ENCODE measurements at places on chromosomes 12 and 14.
A peak's percentile ranks its signal among the peaks of the same experiment; 100 is the strongest.

DNA sequence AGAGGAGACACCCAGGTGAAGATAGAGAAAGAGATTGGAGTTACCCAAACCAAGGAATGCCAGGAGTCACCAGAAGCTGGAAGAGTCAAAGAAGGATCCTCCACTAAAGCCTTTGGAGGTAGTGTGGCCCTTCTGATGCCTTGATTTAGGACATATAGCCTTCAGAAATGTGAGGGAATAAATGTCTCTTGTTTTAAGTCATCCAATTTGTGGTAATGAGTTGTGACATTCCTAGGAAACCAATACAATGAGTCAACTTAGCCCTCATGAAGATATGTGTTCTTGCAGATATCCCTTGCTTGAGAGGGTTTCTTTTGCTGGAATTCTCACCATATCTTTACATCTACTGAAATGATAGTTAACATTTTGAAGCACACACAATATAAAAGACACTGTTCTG lies 58.8 kb downstream of the CCER1 start:
- no peak for DNase-seq

- DNase-seq: no peak
Observed at GRCh38 chr14:33948869-33949408, 1.9 kb downstream of the EGLN3 start.

- no peak for DNase-seq
Observed at GRCh38 chr14:100374876-100375265, 51.7 kb downstream of the SLC25A47 start.

DNA sequence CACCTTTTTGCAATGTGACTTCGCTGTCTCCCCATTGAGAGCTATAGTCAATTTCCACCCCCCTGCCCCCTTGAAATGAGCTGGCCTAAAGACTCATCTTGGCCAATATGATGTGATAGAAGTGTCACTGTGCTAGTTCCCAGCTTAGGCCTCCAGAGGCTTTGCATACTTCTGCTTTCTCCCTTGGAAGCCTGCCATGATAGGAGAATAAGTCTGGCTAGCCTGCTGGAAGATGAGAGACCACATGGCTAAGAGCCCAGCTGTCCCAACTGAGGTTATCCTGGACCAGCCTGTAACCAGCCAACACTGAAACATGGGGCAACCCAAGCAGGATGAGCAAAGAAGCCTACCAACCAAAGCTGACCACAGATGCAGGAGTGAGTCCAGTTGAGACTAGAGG lies 196.9 kb downstream of the GRIN2B start:
- no peak for DNase-seq

- no peak for DNase-seq
Observed at GRCh38 chr12:111766608-111767361, at the start of gene ALDH2. ALDH2 (plus strand) TSS chr12:111766933; CDS start chr12:111766983, 50 bp downstream.

DNA sequence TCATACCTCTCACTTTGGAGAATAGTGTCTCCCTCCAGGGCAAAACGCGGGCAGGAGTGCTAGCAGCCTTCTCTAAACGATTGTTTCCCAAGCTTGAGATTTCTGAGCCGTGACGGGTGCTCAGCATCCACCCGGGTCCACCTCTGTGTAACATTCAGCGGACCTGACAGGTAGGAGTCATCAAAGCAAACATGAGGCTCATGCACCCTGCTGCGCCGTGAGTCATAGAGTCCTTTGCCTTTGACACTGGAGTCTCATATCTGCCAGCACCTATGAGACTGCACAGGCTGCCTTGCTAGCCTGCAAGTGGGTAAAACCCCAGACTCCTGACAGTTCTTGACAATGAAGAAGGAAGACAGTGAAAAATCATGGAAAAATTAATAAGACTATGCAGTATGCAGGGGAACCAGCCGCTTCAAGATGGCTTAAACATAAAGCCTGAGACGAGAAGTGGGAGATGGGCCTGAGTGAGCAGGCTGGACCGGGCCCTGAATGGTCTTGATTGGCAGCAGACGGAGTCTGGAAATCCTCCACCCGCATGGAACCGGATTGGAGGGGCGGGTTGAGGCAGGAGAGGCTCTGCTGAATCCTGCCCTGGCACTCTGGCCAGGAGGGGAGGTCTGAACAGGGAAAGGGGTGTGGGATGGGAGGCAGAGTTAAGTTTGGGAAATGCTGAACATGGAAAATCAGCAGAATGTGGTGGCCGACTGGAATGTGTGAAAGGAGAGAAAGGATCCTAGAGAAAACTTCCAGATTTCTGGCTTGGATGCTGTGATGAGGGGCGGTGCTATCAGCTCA lies 54.2 kb downstream of the LGMN start:
- no peak for DNase-seq

- no peak for DNase-seq
Observed at GRCh38 chr14:63727231-63727735, 582 bp downstream of the SGPP1 start.

DNA sequence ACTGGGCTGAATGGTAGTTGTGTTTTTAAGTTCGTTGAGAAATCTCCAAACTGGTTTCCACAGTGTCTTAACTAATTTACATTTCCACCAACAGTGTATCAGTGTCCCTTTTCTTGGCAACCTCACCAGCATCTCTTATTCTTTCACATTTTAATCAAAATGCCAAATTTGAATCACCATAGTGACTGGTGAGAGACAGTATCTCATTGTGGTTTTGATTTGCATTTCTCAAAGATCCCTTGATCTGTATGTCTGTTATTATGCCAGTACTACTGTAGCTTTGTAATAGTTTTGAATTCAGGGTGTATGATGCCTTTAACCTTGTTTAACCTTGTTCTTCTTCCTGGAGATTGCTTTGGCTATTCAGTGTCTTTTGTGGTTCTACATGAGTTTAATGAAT lies 2.2 kb upstream of the EIF2S3B start:
- DNase-seq: no peak

DNA sequence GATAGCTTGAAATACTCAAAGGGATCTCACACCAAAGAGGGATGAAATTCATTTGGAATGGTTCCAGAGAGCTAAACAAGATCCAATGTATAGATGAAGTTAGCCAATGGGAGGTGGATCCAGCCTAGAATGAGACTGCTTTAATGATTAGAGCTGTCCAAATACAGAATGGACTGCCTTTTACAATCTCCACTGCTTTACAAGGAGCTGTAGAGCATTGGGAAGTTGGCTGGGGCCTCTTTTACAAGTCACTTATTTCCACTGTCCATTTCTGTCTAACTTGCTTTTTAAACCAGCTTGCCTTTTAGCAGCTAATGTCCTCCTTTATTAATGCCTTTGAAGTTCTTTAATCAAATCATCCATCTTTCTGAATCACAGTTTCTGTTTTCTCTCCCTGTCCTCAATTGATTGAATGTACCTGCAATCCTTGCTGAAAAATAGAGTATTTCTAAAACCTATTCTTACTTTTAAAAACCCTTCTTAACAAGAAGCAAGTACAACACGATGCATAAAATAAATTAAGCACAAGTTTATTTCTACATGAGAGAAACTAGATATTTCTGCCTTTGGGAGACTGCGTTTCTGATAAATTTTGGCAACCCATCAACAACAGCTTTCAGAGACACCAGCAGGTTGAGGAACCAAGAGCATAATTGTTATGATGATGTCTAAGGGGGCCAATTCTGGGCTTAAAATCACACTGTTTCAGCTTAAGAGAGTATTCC lies 3.4 kb upstream of the ATP2A2 start:
- no peak for DNase-seq

- no peak for DNase-seq
Observed at GRCh38 chr12:99390707-99391106, 256.8 kb upstream of the GARIN6 start.

DNA sequence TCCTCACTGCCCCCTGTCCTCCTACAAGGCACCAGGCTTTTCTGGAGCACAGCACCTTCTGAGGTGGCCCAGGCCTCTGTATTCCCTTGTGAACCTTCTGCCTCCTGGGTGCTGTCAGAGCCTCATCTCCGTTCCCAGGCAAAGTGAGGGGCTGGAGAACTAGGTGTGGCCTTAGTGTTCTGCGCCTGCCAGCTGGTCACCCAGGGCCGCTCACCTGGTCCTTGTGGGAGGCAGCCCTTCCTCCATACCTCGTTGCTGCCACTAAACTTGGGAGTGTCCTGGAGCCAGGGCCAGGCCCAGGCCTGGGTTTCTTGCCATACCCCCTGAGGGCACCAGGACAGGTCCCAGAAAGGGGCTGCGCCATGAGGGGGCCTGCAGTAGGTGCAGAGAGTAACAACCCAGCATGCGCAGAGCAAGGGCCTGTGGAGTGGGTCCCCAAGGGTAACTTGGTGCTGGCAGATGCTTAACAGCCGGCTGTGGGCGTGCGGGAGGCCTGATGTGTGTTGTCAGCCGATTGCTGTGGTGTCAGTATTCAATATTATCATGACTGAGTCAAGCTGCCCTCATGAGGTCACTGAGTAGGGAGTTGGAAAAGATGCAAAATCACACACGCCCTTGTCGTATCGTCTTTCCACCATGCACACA lies 17.1 kb downstream of the OTUB2 start:
- no peak for DNase-seq

- no peak for DNase-seq
Observed at GRCh38 chr12:33560653-33561208, 121.1 kb upstream of the SYT10 start.

DNA sequence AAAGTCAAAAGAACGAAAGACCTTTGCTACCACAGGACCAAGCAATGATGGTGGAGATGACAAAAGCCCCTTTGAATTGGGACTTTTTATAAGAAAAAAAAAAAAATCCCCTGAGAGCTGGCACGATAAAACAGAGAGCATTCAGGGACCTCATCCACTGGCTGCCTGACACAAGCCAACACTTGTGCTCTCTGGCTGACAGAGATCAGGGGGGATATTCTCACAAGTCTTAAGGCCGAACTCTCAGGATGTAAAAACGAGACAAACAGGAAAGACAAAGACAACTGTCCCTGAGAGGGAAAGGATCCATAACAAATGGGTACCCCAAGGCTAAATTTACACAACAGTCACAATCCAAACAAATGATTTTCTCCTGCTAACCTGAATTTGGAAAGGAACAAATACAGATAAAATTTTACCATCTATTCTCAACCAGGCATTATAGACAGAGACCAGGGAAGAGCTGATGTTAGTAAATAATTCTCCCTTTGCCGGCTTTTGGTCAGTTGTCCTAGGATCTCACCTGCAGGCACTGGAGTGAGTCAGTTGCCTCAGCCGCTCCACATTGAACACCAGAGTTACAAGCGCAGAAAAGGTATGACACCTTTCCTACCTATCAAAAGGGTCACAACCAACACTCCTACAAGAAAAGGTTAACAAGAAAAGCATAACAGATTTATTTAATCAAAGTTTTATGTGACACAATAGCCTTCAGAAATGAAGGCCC lies 37.9 kb upstream of the GARIN6 start:
- no peak for DNase-seq

GRCh38 chr12:123916729-123917128 lies 55.9 kb downstream of the CCDC92 start:
- peak; percentile 24 for DNase-seq

GRCh38 chr14:93045211-93045674 lies 70.5 kb downstream of the ITPK1 start:
- DNase-seq: no peak

DNA sequence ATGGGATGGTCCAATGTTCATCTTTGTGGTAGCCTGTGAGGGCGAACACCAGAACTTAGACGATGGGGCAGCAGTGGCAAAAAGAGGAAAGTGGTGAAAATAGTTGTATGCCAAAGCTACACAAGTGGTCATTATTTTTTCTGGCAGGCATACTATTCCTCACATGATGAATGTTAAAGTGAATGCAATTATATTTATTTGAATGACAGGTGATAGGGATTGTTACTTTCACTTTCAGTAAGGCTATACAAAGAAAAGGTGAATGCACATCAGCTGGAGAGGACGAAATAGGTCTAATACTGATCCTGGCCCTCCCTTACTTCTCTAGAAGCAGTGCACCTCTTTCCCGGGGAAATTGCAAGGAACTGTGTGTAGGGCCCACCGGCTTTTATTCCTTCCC lies 470.1 kb downstream of the TMTC2 start:
- no peak for DNase-seq

DNA sequence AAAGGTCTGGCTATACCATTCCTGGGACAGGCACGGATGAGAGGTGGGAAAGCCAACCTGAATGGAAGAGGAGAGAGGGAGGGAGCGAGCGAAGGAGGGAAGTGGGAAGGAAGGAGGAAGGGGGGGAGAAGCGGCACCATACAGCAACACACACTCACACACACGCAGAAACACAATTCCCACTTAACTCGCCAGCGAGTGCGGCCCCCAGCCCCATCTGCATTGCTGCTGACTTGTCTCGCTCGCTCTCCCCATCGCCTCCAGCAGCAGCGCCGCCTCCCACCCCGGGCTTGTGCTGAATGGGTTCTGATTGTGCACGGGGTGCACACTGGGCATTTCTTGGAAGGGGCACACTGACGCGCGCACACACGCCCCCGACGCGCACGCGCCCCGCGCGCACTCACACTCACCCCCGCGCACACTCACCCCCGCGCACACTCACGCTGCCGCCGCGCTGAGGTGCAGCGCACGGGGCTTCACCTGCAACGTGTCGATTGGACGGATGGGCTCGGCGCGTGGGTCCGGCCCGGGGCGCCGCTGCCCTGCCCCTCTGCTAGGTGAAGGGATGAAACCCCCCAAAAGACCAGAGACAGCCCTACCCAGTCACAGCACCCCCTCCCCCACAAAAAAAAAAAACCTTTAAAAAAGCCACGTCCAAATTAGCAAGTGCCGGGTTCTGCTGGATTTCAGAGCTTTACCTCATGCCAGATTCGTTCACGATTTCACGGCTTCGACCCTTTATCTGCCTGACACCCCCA lies 685 bp downstream of the GRIN2B start:
- no peak for DNase-seq

DNA sequence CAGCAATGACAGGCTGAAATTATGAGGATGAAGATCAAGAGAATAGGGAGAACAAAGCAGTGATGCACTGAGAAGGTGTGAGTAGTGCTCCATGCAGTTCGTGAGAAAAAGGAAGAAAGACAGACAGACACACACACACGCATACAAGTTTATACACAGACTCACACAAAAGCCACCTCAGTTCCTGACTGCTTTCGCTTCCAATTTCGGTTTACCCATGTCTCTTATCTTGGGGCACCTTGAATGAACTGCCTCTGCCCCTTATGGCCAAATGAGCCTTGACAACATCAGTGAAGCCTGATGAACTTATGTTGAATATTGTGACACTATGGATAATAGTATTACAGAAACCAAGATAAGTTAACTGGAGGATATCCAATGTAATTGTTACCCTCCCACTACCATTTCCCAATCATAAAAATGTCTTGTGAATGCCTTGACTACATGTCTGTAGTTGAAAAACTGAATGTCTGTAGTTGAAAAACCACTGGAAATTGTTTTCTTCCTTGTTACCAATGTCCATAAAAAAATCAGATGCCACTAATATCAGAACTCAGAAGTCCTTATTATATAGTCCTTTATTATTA lies 380.4 kb upstream of the DDHD1 start:
- no peak for DNase-seq
